ENCODE measurements at places on chromosomes 1 and 21. TPM values are rescaled to one million over a fixed set of nuclear protein-coding genes. Genes with fewer than 3 reads are reported as not detected.

Gene SLAMF6
- not detected for total RNA-seq

Gene ZNF683
- not detected for total RNA-seq

Gene CNIH3
- total RNA-seq: not detected

Gene CYP4A11
- total RNA-seq: not detected

Gene LRRC38
- not detected for total RNA-seq

Gene GBP7
- total RNA-seq: not detected

Gene RORC
- not detected for total RNA-seq

Gene OR2L2
- not detected for total RNA-seq

Gene SPATA46
- total RNA-seq: not detected

DNA sequence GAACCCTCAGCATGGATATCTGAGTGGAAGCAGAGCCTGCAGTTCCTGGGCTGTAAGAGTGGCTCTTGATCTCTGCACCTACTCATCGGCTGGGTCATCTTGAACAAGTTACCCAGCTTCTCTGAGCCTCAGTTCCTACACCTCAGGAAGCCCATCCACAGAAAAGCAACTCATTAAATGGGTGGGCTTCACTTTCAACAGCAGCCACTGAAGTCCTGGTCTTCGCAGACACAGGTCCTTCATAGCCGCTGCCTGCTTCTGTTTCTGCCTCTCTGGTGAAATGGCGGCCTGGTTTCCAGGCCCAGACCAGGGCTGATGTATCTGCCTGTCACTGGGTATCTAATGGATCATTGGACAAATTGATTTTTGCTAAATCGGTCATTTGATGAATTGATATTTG, 571.4 kb downstream of the PTPRU start:
- DNase-seq: peak; percentile 22

- no peak for DNase-seq
These were observed 4.0 kb downstream of the SF3B4 start for GRCh38 chr1:149923626-149924025.

DNA sequence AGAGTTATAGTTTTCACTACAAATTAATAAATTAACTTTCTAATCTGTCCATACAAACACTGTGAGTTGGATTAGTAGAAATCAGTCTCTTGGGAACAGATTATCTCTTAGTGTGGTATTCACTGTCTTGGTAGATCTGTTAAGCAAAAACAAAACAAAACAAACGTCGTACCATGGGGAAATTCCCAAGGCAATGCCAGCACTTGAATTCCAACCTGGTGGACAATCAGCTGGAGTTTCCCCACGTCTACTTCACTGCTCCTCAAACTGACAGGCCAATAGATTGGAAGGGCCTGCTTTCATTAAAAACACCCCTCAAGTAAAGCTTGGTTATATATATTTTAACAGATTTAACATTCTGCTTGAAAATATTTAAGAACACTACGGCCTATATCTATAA, 31.9 kb downstream of the GDAP2 start:
- no peak for DNase-seq

- DNase-seq: no peak
These were observed 540.3 kb upstream of the B3GALT2 start for GRCh38 chr1:193726722-193727121.

DNA sequence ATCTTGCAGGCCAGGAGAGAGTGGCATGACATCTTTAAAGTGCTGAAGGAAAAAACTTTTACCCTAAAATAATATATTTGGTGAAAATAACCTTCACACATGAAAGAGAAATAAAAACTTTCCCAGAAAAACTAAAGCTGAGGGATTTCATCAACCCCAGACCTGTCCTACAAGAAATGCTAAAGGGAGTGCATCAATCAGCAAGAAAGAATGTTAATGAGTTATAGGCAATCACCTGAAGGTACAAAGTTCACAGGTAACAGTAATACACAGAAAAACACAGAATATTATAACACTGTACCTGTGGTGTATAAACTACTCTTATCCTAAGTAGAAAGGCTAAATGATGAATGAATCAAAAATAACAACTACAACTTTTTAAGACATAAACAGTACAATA, 249.2 kb upstream of the PKN2 start:
- DNase-seq: no peak

GRCh38 chr1:180811886-180812285, 100.8 kb upstream of the KIAA1614 start:
- no peak for DNase-seq

- DNase-seq: no peak
These were observed 33.6 kb downstream of the RGS8 start for GRCh38 chr1:182650678-182651338.

- DNase-seq: no peak
These were observed 12.2 kb downstream of the TXNIP start for GRCh38 chr1:145983960-145984830.

GRCh38 chr1:202106340-202107254, 16.1 kb upstream of the GPR37L1 start:
- no peak for DNase-seq

DNA sequence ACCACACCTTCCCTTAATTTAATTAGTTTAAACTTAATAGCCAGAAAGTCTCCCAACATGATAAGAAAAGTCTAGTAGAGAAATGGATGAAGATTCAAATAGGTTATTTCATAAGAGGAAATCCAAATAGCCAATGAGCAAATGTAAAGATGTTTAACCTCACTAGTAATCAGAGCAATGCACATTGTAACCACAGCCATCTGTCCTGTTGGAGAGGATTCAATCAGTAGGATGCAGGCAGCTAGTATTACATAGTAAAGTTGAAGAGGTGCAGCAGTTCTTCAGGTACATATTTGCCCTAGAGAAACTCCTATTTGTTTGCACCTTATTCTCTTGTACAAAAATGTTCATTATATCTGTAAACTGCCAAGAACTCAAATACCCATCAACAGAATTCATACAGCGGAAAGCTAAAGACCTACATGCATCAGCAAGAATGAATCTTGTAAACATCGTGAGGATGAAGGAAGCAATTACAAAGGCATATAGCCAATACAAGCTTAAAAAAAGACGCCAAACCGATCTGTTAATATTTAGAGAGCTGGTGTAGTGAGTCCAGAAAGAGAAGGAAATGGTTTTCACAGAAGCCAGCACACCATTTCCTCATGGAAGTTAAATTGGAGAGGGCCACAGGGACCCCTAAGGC, 27.9 kb downstream of the DIP2A start:
- no peak for DNase-seq

GRCh38 chr1:25807480-25808390, 7.7 kb downstream of the SELENON start:
- no peak for DNase-seq

- DNase-seq: peak; percentile 46
These were observed 1.6 kb downstream of the DDI2 start for GRCh38 chr1:15618655-15619525.

GRCh38 chr1:174393885-174394284, 53.9 kb upstream of the GPR52 start:
- no peak for DNase-seq

GRCh38 chr1:193419295-193419694, 232.9 kb upstream of the B3GALT2 start:
- no peak for DNase-seq

Measured in ascending aorta (tissue), 2 donors.